Retinal pigment epithelial cell (primary cell): ENCODE measurements at places on chromosomes 4 and X.

DNA sequence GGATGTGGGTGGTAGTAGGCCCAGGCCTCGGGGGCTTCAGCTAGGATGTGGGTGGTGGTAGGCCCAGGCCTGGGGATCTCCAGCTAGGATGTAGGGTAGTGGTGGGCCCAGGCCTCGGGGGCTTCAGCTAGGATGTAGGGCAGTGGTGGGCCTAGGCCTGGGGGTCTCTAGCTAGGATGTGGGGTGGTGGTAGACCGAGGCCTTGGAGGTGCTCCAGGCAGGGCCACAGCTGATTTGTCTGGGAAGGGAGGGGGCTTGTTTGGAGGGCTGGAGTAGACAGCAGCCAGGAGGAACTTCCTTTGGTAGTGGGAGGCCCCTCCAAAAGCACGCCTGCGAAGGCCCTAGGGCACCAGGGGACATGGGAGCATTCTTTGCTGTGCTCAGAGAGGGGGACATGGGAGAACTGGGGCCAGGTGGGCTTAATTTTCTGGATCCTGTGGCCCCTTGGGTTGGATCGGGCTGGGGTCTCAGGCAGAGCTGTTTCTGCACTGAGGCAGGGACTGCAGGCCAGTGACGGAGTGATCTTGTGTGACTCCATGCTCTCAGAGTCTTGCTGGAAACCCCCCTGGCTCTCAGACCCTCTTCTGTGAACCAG lies 3.3 kb upstream of the SPON2 start:
- DNase-seq: no peak

DNA sequence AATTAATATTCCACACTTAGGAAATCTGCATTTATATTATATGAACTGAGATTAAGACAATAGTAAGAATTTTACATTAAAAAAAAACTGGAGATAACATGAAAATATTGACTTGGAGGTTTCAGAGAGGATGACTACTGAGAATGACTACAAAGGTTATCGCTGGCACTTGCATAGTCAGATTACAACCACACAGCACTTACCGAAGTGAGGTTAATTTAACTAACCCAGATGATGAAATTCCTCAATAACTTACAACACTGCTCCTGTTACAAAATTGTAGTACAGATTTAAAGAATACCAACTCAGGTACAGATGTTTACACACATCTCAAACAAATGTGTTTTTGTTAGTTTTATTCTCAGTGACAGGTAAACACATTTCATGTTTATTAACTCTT lies 283.5 kb downstream of the CAMK2D start:
- no peak for DNase-seq

- no peak for DNase-seq
These were observed 538.2 kb downstream of the KCNIP4 start for GRCh38 chr4:21410372-21410771.

- no peak for DNase-seq
These were observed 22.0 kb downstream of the MTMR1 start for GRCh38 chrX:150715184-150715583.

DNA sequence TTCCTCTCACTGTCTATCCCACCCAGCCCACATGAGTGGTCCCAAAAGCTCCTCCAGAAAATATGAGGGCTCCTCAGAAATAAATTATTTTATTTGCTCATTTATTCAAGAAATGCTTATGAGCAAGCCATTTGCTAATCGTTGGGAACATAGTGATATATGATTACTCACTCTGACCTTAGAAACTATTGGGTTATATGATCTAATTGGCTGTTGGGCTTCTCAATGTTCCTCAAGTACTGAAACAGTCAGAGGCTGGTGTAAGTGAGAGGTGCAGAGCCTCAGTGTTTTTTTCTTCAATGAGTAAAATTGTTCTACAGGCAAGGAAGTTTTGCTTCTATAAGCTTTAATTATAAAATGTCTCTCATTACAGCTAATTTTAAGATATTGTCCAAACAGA lies 893.8 kb upstream of the INTU start:
- no peak for DNase-seq

GRCh38 chr4:152294331-152294730 lies 241.6 kb downstream of the FBXW7 start:
- DNase-seq: no peak

GRCh38 chr4:182822554-182822953 lies 94.6 kb downstream of the DCTD start:
- DNase-seq: no peak

DNA sequence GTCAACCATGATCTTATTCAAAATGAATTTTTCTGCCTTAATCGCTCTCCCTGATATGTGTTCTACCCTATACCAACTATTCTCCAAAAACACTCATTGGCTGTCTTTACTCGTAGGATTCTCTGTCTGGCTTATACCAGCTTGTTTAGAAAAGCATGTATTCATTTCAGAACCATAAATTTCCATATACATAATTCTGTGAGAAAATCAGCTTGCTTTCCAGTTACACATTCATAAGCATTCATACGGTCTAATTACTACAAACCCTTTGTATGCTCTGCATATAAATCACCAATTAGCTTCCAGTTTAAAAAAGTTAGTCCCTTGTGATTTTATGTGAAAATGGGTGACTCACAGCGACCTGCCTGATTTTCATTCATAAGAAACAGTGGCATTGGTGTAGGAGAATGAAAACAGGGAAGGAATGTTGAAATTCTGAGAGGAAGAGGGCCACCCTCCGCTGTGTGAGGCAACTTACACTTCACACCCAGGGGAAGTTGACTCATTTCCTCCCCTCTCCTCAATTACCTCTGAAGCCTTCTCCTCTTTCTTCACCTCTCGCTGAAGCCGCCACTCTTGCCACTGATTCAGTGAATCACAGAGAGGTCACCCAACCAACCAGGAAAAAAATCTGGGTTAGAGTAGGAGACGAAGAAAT lies 63.3 kb downstream of the MEPE start:
- peak; percentile 39 for DNase-seq

- DNase-seq: no peak
These were observed 207.7 kb upstream of the HDX start for GRCh38 chrX:84709987-84710386.

- DNase-seq: peak; percentile 61
These were observed 5.6 kb downstream of the PDE5A start for GRCh38 chr4:119623025-119623424.

GRCh38 chr4:39324446-39324845 lies 41.7 kb downstream of the RFC1 start:
- DNase-seq: no peak

DNA sequence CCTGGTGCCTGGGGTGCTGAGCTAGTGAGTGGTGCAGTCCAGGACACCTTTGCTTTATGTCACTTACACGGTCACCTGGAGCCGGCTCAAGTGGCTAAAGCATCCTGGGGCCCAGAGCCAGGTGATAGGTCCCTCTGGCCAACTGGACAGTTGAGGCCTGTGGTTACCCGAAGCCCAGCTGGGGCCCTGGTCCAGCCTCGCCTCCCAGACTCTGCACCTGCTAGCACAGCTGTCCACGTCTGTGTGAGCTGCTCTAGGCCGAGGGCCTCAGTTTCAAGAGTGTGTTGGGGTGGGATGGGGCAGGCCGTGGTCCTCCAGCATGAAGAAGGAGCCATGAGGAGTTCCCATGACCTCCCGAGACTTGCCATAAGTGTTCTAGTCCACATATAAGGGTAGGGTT lies 7.7 kb upstream of the ADD1 start:
- DNase-seq: no peak

DNA sequence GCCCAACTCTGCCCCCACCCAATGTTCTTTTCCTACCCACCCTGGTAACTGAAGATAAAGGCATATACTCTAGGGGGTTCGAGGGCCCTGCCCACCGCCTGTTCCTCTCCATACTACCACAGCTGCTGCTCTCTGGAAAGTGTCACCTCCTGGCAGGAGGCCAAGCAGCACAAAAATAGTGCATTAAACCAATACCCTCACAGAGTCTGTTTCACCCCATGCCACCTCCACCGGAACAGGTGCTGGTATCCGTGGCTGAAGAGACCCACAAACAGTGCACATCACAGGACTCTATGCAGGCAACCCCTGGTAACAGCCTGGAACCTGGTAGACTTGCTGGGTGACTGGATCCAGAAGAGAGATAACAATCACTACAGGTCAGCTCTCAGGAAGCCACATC lies 85.1 kb upstream of the CTSO start:
- no peak for DNase-seq

DNA sequence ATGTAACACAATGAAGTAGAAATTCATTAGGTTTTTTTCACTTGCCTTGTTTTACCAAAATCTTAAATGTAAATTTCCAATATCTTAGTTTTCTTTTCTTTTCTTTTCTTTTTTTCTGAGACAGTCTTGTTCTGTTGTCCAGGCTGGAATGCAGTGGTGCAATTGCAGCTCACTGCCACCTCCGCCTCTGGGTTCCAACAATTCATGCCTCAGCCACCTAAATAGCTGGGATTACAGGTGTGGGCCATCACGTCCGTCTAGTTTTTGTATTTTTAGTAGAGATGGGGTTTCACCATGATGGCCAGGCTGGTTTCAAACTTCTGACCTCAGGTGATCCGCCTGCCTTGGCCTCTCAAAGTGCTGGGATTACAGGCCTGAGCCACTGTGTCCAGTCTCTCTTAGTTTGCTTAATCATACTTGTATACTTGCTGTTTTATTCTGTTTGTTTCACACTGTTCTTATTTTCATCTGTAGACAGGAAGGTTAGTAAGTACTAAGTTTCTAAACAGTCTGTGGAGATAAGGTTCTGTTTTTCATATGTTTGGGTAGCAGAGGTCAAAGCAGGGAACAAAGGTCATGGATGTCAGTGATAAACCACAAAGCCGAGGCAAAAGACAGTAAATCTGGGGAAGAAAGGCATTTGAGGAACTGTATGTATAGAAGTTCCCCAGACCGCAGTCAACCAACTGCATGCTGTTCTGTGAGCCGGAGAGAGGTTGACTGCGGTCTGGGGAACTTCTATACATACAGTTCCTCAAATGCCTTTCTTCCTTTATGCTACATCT lies 129.1 kb downstream of the CBR4 start:
- no peak for DNase-seq

DNA sequence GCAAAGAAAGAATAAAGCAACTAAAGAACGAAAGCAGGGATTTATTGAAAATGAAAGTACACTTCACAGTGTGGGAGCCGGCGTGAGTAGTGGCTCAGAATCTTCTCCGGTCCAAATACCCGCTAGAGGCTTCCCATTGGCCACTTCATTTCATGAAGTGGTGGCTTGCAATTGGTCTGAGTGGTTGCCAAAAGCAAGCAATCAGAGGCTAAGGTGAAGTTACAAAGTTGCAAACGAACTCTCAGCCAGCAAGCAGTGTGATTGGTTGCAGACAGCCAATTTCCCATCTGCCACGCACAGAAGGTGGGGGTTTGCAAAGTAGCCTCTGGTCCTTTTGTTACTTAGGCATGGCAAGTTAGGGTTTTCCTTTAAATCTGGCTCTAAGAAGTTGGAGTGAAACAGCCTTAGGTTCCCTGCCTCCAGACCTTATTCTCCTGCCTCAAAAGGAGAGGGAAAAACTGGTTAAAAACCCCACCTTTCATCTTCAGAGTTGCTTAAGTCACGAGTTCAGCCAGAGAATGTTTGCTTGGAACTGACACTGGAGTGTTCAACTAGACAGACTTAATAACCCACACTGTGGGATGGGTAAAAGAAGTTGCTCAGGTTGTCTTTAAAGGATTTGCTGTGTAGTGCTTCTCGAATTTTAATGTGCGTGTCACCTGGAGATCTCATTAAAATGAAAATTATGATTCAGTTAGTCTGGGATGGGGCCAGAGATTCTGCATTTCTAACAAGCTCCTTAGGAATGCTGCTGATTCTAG lies 6.9 kb upstream of the CLOCK start:
- DNase-seq: no peak

DNA sequence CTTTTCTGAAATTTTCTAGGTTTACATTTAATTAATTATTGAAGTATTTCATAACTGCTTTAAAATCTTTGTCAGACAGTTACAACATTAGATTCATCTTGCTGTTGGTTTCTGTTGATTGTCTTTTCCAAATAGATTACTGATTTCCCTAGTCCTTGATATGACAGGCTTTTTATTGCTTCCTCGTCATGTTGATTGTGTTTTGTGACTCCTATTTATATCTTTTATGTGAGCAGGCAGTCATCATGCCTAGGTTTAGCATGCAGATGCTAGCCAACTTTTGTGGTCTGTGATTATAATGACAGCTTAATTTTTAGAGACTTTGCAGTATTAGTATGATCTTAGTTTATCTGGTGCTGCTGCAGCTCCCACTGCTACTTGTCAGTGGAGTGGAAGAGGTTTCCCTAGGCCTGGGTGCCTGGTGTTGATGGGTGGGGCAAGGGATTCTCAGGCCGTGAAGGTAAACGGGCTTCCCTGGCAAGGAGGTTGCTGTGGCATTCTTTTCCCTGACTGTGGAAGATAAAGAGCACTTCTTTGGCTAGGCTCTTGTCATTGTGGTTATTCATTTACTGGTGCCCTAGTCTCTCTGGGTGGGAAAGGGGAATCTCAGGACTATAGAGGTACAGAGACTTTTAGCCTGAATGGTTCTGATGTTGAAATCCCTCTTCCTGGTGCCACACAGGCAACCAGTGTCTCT lies 65.7 kb downstream of the SERPINA7 start:
- DNase-seq: no peak

DNA sequence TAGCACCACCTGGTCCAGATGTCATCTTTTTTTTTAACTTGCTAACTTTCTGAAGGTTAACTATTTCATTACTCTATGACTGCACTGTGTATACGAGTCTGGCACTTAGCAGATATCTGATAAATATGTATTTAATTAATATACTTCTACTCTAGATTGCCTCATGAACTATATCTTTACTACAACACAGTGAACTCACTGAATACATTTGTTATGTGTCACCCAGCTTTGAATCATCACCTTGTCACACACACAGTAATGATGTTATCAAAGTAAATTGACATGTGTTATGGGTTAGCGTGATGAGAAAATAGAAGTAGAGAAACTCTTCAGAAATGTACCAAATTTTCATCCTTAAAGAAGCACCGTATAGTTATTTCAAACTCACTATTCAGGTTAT lies 419.3 kb upstream of the ADGRL3 start:
- DNase-seq: no peak

DNA sequence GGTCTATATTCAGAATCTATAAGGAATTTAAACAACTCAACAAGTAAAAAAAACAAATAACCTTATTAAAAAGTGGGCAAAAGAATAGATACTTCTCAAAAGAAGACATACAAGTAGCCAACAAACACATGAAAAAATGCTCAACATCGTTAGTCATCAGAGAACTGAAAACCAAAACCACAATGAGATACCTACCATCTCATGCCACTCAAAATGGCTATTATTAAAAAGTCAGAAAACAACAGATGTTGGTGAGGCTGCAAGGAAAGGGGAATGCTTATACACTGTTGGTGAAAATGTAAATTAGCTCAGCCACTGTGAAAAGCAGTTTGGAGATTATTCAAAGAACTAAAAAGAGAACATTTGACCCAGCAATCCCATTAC lies 201.6 kb downstream of the QDPR start:
- DNase-seq: no peak
